ENCODE measurements at places on chromosomes 5 and 9.

- no peak for DNase-seq
Observed at GRCh38 chr9:115672477-115673316, 480.9 kb upstream of the PAPPA start.

DNA sequence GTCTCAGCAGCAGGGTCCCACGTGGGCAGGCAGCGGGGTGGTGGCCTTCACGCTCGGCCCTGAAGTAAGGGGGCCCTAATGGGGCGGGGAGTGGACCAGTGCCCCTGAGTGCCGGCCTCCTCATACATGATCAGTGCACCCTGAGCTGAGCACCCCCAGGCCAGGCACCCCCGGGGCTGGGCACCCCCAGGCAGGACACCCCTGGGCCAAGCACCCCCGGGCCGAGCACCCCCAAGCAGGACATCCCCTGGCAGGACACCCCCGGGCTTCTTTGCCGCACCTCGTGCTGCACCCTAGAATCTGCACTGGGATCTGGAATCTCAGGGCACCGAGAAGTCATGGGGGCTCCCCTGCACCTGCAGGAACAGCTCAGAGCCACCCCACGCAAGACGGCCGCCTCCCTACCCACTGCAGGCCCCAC, 51.4 kb downstream of the EXD3 start:
- no peak for DNase-seq

DNA sequence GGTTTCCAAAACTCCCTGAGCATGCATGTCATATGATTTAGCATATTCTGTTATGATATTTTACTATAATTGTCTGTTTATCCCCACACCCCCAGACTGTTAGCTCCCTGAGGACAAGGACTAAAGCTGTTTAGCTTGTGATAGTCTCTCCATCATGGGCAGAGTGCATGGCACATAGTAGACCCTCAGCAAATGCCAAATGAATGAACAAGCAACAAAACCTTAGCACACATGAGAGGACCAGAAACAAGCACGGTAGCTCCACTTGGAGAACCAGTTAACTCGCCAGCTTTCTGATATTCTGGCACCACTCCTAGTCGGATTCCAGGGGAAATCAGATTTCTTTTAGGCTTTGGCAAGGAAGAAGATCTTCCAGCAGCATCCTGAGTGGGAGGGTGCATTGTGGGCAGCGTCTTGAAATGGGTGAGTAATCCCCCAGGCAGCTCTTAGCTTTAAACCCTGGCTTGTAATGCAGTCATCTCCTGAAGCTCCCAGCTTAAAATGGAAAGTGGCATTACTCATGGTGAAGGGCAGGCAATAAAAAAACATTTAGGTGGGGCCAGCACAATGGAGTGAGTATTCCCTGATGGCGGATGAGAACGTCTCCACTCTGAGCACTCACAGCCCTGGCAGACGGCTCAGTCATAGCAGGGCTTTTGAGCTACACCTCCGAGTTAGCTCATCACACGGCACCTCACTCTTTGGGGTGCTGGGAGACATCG, 41.1 kb downstream of the FGF1 start:
- peak; percentile 39 for DNase-seq

DNA sequence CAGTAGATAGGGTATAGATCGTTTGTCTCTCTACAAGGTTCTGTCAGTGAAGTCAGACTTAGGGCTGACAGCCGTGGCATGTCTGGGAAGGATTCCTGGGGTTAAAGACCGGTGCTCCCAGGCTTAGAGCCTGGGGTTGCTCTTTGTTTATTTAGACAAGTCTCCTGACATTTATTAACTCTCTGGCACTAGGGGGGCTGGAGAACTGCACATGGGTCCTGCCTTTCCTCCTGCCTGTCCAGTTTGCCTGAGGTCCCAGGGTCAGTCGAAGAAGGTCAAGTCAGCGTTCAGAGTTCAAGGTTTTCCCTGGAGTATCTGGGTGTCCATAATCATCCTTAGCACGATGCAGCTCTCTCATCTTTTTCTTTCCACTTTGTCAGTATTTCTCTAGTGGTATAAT, 5.6 kb downstream of the EGFLAM start:
- DNase-seq = no peak

DNA sequence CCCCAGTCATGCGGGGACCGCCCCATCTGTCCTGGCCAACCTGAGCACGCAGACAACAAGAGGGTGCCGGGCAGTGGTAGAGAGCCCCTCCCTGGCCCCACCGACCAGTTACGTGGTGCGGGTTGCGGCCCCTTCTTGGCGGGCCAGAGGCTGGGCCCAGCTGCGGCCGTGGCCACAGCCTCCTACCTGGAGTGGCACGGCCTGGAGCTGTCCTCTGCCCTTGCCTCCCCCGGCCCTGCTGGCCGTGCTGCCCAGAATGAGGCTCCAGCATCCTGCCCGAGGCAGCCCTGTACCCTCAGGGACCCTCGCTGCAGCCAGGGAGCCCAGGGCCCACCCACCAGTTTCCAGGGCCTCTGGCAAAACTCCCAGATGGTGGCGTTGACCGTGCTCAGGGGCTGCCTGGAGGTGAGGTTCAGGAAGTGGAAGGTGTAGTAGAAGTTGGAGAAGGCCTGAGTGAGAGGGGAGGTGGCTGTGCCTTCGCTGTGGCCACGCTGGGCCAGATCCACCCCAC, 5.7 kb downstream of the ENTPD8 start:
- no peak for DNase-seq

DNA sequence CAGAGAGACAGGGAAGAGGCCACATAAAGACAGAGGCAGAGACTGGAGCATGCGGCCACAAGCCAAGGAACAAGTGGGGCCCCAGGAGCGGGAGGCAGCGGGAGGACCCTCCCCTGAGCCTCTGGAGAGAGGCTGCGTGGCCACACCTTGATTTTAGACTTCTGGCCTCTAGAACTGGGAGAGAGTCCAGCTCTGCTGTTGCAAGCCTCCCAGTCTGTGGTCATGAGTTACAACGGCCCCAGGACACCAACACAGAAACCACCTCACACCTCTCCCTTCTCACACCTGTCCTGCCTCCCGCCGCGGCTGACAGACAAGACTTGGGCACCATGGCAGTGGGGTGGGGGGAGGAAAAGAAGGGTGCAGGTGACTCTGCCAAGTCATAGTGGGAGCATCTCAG, 2.2 kb downstream of the INPP5E start:
- no peak for DNase-seq

- DNase-seq = no peak
Observed at GRCh38 chr5:36238502-36239295, 3.0 kb downstream of the NADK2 start.

DNA sequence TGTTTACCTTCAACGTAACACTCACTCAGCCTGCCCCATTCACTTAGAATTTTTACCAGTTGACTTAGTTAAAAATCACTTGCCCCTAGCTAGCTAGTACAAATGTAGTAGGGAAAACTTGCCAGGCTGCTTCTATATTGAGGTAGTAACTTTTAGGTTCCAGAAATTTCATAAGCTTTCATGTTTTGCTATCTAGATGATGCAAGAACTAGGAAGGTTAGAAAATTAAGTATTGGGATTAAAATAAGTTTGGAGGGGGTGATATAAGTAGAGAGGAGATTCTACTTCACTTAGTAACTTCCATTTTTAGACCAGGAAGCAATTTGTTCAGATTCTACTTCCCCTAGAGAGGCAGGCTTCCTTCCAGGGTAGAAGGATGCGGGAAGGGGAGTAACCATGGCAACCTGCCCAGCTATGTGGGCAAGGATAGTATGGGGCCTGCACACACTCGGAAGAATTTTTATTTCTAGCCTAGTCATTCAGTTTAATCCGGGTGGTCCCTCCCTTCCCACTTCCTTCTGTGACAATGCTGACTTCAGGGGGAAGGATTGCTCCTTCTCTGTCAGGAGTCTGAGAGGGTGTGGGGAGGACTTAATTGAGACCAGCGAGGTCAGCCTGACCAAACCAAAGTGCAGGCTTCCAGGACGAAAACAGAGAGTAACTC, 4.2 kb downstream of the DAB2 start:
- DNase-seq = no peak

- no peak for DNase-seq
Observed at GRCh38 chr5:30918171-30918570, 275.3 kb upstream of the CDH6 start.

DNA sequence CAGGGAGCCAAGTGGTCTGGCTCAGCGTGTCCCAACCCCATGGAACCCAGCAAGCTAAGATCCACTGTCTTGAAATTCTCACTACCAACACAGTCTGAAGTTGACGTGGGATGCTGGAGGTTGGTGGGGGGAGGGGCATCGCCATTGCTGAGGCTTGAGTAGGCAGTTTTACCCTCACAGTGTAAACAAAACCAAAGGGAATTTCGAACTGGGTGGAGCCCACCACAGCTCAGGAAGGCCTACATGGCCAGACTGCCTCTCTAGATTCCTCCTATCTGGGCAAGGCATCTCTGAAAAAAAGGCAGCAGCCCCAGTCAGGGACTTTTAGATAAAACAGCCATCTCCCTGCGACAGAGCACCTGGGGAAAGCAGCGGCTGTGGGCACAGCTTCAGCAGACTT, 17.1 kb upstream of the FBXL17 start:
- no peak for DNase-seq

DNA sequence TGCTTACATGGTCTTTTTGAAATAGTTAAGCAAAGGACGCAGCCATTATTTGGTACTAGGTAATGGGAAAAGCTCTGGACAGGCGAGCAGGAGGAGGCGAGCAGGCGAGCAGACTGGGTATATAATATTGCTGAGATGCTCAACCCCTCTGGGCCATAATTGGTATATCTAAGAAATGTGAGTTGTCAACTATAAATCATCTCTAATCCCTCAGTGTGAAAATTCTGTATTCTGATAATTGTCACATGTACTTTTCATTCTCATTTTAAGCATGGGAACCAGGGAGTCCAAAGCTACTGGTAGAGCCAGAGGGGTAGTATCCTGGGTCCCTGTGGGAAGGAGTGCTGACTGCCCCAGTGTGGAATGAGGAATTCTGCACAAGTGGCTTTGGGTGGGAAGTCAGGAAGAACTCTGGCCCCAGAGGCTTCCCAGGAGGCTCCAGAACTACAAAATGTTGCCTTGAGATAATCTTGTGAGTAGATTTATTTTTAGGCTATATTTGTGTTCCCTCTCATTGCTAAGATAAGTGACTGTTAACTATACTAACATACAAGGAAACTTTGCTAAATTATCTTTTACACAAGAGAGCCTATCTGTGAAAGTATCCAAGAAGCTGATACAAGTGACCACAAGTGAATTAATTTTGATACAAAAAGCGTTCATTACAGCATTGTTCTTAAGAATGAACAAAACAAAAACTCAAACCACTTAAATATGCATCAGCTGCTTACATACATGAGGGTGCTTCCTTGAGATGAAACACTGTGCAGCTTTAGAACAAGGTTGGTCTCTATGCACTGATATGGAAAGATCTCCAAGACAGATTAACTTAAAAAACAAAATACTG, 70.5 kb upstream of the TNFAIP8 start:
- DNase-seq = no peak
